ENCODE measurements at places on chromosomes 3 and 15.

- peak; percentile 5 for DNase-seq
Observed at GRCh38 chr15:77870195-77871065, 207.1 kb downstream of the TBC1D2B start.

- no peak for DNase-seq
Observed at GRCh38 chr3:43742920-43743319, 52.2 kb downstream of the ABHD5 start.

DNA sequence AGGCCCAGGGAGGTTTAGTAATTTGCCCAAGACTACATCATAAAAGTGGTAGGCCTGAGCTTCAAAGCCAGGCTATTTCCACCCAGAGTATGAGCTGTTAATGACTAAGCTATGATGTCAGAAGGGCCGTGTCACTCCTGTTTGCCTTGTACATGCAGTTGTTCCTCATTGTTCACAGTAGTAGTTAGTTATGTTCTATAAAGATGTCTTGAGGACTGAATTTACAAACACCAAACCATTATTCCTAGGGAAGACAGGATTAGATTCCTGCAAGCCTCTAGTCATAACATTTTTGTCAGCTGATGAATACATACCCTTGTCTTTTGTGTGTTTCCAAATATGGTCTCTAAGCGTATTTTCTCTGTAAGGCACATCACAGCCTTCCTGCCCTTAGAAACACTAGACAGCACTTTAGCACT is 20.9 kb upstream of the LARS2 start:
- no peak for DNase-seq

GRCh38 chr3:9198261-9198660 is 51.2 kb downstream of the SRGAP3 start:
- DNase-seq, result no peak

GRCh38 chr3:113423699-113424098 is 17.6 kb downstream of the CFAP44 start:
- no peak for DNase-seq

GRCh38 chr15:51726302-51727073 is 11.0 kb downstream of the LYSMD2 start:
- peak; percentile 27 for DNase-seq

DNA sequence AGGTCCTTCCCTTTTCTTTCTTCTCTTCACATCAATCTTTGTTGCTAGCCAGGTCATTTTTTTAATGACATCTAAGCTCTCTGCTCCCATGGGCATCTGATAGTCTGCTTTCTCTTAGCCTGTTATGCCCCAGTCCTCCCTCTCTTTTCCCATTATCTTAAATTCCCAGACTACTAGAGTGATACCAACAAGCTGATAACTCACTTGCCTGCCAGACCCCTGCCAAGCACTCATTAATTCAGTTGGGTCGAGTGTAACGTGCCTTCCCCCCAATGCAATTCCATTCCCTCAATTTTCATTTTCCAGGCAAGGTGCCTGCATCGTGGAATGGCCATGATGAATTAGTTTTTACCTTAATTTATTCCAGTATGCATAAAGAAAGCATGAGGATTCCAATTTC is 450.8 kb upstream of the ADAMTS9 start:
- no peak for DNase-seq

- no peak for DNase-seq
Observed at GRCh38 chr3:46168583-46169345, 39.3 kb downstream of the CCR1 start.

DNA sequence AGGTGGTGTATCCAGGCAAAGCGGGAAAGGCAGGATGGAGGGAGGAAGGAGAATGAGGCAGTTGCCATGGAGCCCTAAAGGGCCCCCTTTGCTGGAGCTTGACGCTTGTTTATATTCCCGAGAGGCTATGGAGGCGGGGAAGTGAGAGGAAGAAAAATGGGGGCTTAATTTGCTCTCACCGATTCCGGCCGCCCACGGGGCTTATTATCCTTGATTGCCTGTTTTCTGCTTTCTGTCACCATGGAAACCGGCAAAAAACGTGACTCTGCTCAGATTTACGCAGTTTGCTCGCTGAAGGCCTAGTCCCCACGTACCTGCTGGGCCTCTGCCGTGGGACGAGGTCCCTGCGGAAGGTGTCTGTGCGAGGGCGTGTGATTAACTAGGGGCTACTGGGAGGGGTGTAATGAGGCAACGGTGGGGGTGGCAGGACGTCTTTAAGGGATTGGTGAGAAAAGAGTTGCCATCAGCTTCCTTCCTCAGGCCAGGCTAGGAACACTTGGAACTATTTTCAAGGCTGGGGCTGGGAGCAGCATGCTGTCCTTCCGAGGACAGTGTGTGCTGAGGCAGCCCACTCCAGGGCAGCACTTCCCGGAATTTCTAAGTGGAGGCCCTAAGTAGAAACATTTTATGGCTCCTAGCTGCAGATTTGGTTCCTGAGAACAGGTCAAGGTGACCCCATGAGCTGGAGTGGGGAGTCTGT is 110.8 kb upstream of the NDN start:
- no peak for DNase-seq

- no peak for DNase-seq
Observed at GRCh38 chr3:85790445-85791030, 831.7 kb downstream of the CADM2 start.

DNA sequence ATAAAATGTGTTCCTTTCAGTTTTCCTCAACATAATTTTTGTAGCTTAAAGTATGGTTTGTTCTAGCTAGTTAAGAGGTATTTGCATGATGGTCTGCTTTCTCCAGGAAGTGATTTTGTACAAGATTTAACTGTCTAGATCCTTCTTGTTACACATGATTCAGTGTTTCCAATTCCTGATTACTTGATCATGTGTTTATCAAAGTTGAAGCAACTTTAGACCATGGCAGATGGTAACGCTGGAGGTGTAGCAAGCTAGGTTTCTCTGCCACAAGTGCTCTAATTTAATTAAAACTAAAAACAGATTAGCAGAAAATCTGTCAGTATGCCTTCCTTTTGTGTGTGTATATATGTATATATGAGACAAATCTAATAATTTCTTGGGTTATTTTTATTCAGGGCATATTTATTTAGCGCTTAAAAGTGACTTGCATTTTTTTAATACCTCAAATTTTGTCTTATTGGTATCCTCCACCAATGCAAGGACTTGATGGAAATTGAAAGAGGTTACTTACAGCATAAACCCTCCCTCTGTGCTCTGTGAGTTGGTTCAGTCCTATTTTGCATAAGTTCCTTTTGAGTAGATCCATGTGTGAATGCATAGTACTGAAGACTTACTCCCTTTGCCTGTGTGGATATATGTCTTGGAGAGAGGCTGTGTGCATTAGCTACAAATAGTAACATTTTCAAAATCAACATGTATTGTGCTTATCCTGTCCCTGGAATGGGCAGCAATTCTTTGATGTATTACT is 157.3 kb upstream of the CGNL1 start:
- no peak for DNase-seq

Measured in stimulated activated naive CD4-positive, alpha-beta T cell treated with Interleukin-2 at 50 U/mL for 16 hours (primary cell).